Putamen (tissue), 1 donor: ENCODE measurements at places on chromosomes 5 and 9.

- no peak for DNase-seq
Observed at GRCh38 chr9:23556459-23556858, 269.6 kb downstream of the ELAVL2 start.

DNA sequence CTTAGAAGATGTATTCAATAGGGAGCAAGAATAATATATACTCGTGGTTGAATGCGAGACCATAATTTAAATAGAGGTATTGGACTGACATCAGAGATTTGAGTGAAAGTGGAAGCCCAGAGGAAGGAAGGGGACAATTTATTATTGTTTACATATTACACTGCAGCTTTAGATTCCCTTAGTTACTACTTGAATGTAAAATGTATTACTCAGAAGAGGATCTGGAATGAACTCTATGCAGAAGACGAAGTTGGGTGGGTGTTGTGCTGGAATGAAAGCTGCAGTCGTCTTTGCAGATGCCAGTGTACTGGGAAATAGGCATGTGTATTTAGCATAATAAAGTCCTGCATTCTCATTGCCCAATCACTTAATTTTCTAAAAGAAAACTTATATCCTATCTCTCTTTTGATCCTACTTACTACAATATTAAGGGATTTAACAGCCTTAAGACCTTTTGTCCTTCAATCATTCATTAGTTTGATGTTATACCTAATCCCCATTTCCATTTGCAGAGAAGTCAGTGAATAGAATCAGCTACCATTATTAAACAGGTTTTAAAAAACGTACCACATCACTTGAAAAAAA lies 570.7 kb upstream of the WWC1 start:
- DNase-seq, result no peak

DNA sequence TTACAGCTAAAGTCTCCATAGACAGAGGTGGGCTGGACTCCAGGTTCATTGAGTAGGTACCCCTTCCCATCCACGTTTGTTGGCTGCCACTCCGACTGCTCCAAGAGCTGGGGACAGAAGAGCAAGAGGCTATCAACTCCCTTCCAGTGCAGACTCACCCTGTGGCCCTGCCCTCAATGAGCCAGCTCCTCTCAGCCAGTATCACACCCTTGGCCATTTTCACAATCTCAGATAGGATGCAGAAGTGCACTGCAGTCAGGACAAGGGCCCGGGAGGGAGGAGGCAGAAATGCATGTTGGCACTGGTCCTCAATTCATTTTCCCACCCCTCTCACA lies 6.2 kb downstream of the IRF1 start:
- DNase-seq, result no peak

DNA sequence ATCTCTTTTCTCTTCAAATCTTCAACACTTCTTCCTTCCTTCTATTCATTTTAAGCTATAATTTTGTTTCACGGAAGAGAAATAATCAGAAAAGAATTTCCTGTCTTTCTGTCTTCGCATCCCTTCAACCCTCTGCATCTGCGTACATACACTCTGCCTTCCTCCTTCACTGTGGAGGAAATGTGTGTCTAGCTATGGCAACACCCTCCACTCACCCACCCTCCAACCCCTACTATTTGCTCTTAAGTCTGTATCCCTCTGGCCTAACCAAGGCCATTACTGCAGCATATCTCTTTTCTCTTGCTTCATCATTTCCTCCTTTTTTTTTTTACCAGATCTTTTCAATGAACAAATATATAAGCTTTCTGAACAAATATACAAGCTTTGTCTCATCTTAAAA lies 105.7 kb upstream of the NUDT12 start:
- no peak for DNase-seq

- DNase-seq, result no peak
Observed at GRCh38 chr9:133960568-133961129, 31.5 kb downstream of the VAV2 start.

DNA sequence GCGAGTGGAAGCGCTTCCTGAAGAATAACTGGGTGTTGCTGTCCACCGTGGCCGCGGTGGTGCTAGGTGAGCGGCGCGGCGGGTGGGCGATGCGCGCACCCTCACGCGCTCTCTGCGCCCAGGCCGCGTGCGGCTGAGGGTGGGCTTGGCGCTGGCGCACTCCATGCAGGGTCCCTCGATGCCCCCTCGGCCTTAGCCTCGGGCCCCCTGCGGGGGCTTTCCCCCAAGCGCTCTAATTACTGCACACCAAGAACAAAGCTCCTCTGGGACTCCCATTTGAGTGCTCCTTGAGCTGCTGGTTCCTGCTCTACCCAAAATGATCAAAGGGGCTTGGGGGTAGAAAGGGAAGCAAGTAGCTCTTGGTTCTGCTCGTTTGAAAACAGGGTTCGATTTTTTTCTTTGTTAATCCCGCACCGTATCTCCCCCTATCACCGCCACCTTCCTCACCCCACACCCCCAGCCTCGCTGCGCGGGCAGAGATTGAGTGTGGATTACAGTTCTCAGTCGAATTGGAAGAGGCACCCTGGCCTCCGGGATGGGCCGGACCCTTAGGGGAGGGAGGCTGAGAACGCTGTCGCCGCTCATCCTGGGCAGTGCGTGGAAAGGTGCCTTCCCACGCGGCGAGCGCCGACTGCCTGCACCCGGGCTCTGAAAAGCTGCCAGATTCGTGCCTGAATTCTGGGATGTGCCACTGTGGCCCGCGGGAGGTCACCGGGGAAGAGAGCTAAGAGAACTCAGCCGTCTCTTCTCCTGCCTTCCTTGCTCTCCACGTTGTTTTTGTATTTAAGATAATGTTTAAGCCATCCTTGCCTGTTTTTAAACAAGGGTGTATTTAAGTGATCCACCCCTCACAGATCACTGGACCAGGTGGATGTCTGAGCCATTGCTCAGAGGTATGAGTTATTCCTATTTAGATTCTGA lies 697 bp downstream of the SLC1A1 start:
- no peak for DNase-seq

GRCh38 chr5:178221282-178221681 lies 11.3 kb downstream of the PHYKPL start:
- no peak for DNase-seq

GRCh38 chr5:36854402-36855140 lies 22.0 kb upstream of the NIPBL start:
- no peak for DNase-seq
